ENCODE measurements at places on chromosomes 12 and 14.

- DNase-seq, result no peak
These were observed 9.7 kb downstream of the PDE6H start for GRCh38 chr12:14982562-14982961.

GRCh38 chr12:38502415-38502814 lies 185.8 kb downstream of the ALG10B start:
- DNase-seq, result no peak

GRCh38 chr12:105858981-105859710 lies 279.6 kb downstream of the NUAK1 start:
- DNase-seq, result no peak

DNA sequence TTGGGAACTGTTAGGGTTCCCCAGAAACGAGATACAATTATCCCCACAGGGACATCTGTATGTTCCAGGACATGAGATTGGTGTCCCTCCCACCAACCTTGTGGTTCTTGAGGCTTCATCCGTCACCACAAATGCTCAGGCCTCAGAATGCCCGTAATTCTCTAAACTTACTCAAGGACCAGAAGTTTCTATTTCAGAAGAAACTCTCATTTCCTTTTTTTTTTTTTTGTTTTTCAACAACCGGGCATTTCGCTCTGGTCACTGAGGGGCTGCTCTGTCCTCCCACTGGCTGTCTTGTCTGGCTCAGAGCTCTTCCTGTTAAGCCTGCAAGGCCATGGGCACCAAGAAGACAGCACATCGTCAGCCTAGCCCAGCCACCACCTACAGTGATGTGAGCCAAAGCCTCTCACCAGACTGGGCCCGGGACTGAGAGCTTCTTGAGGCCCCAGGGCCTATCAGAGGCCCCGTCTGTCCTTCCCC lies 36.2 kb downstream of the VDR start:
- no peak for DNase-seq
